OCI-M1 (cell line): ENCODE measurements at places on chromosomes 5 and 9.

GRCh38 chr9:83330207-83331196 lies 207.7 kb downstream of the FRMD3 start:
- no peak for DNase-seq

- no peak for DNase-seq
Measured at GRCh38 chr5:143887903-143888665, 76.1 kb downstream of the HMHB1 start.

DNA sequence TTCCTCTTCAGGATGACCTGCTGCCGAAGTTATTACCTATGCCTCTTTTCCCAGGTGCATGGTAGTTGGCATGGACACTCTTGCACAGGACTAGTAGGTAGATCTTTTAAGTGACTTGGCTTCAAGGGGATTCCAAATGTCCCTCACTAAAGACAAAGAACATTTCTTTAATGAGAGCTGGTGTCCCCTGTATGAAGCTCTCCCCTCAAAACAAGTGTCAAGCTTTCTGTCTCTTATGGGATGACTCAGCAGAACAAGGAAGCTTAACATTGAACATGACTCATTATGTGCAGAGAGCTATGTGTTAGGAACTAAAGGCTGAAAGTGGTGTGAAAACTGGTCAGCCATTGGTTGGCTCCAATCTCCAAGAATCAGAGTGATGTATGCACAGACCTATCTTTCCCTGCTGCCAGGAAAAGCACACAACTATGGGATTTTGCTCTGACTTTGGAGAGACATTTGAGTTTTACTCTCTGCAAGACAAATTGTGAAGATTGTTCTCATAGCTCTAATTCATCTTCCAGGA lies 120.5 kb downstream of the PRDM6 start:
- DNase-seq = peak; percentile 26

GRCh38 chr9:70390933-70391341 lies 23.5 kb downstream of the KLF9 start:
- DNase-seq = no peak
